Activated CD8-positive, alpha-beta T cell treated with anti-CD3 and anti-CD28 coated beads for 36 hours (primary cell): ENCODE measurements at places on chromosomes 1 and 21. TPM values are rescaled to one million over a fixed set of nuclear protein-coding genes. Genes with fewer than 3 reads are reported as not detected.

The HCRTR1 gene
- total RNA-seq = not detected

The PGLYRP4 gene
- total RNA-seq = not detected

The CENPS gene
- total RNA-seq = 18.3 TPM

The PRKACB gene
- 39.9 TPM for total RNA-seq

The CELA3B gene
- not detected for total RNA-seq

The BMP8B gene
- 0.51 TPM for total RNA-seq

The RBM11 gene
- 2.7 TPM for total RNA-seq

The NPHS2 gene
- not detected for total RNA-seq

The UTS2 gene
- not detected for total RNA-seq

The OR2L3 gene
- total RNA-seq = not detected
